Pons (tissue), 1 donor: ENCODE measurements at places on chromosomes 5 and 9.

DNA sequence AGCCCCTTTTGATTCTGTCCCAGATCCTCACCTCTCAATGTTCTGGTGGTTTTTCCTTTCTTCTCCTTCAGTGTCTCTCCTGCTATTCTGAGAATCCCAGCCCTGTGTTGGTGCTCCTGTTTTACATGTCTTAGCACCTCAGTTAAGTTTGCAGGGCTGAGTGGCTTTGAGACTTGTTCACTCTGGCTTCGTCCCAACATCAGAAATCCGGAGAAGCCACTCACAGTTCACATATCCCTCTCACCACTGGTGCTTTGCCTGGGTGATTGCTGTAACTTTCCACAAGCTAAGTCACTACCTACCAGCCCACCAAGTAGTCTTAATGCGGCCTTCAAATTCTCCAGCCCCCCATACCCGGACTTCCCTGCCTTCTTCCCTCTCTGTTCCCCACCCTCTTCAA, 40.2 kb downstream of the CYFIP2 start:
- DNase-seq, result no peak

- no peak for DNase-seq
These were observed 65.9 kb upstream of the NEK6 start for GRCh38 chr9:124191691-124192395.

DNA sequence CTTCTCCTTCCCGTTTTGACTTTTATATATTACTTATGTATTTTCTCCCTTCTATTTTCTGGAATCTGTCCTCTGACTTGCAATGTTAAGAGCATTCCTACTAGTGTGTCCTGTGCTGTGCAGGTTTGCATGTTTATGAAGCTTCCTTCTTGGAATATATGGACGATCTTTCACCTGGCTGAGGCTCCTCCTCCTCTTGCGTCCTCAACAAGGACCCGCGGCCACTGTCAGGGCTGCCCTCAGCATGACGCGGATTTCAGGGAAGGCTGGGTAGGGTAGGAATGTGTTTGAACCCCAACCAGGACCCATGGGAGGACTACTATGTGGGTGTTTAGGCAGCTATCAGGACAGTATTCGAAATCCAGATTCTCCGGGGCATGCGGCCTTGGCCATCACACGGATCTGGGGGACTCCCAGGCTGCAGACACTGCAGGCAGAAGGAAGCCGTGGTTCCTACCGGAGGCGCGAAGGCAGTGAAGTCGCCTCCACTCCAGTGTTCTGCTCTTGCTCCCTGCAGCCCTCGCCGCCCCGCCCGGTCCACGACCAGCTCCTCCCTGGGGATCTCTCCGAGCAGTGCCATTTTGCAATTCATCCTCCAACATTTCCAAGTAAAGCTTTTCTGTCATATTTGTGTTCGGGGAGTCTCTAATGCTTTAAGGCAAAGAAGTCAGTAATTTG, 37.0 kb upstream of the OSMR start:
- DNase-seq, result no peak

DNA sequence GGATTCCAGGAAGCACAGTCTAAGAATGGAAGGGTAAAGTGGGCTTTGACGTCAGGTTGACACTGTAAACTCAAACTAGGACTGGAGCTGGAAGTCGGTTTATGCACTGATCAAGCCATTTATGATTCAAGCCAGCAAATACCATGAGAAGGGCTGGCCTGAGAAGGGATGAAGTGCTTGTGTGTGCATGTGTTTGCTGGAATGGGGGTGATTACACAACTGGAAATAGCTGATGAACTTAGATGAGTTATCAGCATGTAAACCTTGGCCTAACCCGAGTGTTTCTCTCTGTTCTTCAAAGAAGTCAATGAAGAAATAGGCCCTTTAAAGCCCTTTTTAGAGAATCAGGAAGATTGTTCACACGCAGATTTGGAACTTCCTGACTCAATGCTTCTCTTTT, 287.6 kb downstream of the RFX3 start:
- DNase-seq, result no peak

GRCh38 chr9:131891598-131891997, 151.7 kb upstream of the RAPGEF1 start:
- no peak for DNase-seq

DNA sequence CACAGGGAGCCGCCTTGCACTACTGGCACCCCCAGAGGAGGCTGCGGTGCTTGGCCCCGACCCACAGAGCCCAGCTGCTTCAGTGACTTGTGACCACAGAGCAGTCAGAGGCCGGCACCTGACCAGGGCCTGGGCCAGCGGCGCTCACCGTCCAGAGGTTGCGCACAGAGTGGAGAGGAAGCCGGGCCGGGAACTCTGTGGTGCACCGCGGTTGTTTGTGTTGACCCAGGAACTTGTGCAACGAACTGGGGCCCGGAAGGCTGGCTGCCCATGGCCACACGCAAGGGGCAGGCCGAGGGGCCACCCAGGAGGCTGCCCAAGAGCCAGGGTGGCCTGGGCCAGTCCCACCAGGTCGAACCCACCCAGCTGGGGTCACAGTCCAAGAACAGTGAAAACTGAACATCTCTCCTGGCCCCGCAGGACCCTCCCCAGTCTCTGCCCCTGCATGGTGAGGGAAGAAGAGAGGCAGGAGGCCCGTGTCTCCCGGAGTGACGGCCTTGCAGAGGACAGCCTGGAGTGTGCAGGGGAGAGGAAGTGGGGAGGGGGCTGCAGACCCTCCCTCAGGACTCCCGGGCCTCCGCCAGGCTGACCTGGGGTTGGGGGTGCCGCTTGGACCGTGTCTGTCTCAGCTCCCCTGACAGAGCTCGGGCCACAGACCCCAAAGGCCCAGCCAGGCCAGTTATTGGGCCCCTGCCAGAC, 42.8 kb upstream of the EGFL7 start:
- DNase-seq, result peak; percentile 50

GRCh38 chr5:156427315-156427714, 100.4 kb downstream of the SGCD start:
- DNase-seq, result no peak

DNA sequence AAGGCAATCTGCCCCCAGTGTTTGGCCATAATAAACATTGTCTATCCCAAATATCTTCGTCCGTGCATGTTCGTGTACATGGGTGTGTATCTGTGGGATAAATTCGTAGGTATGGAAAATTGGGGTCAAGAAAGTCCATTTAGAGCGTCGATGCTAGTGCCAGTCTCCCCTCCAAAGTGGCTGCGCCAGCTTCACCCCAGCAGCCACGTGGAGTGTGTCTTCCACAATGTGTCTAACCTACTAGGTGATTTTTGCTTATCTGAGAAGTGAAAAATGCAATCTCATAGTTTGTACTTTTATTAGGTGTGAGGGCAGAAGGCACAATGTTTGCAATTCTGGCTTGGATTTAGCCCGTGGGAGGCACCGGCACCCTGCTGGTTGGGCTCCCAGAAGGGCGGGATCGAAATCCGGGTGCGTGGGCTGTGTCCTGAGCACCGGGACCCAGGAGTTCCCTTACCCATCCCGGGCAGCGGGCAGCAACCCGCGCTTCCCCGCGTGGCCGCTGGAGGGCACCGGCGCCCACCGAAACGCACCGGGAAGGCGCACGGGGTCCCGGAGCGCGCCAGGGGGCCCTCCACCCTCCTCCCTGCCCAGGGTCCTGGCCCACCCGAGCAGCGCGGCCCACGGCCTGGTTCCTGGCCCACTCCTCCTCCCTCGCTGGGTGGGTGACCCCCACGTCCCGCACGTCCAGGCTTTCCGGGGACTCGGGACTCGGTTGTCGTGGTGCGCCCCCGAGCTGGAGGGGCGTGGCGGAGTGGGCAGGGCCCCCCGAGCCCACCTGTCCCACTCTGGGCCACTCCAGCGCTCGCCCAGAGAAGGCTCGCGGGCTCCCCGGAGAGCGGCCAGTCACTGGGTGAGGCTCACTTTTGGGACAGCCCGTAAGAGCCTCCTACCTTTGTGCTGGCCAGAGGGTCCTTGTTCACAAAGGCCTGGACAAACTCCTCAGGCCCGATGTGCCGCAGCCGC, 55.4 kb upstream of the RNF130 start:
- DNase-seq, result no peak

- DNase-seq, result no peak
These were observed 2.5 kb upstream of the RANBP3L start for GRCh38 chr5:36304095-36304805.

DNA sequence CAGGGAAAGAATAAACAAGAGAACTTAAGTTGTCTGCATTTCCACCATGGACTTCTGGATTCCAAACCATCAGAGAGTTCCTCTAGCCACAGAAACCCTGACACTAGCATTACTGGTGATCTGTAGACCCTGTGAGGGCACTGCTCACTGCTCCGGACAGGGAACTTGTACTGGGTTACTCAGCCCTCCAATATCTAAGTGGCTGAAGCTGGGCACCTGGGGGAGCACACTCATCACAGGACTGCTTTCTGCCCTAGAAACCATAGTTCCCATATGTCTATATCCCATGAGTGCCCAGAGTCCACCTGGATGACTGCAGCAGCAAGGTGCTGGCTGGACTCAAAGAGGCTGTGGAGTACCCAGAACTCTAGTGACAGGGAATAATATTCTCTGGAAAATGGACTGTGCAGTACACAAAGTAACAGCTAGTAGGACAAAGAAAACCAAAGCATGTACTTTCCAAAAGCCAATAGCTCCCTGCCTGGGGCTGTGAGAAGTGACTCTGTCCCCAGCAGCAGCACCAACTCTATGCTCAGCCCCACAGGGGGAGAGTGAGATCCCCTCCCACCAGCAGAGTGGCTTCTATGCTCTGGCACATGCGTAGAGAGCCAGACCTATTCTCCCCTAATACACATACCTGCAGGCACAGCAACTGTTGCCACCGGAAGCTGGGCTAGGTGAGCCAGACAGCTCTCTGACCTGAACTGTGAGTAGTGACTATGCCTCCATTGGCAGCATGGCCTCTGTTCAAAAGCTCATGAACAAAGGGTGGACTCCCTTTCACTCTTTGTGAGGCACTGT, 472.9 kb upstream of the FTMT start:
- no peak for DNase-seq

DNA sequence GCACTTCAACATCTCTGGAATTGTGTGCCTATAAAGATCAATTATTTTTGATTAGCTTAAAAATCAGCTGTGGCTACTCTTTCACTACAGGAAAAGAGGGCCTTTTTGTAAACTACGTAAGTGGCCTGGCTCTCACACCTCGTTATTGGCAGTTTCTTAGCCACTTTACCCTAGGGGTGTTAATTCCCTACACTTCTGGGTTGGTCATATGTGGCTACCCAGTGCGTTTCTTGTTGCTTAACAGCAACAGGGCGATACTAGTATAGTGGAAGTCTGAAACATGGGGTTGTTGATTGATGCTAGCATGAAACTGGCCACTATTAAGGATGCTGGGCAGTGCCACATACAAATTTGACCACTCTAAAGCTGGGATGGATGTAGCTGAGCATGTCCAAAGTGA, 174.7 kb upstream of the CDH12 start:
- no peak for DNase-seq
